NCI-H460 (cell line): ENCODE measurements at places on chromosomes 7 and 10. TPM values are rescaled to one million over a fixed set of nuclear protein-coding genes. Genes with fewer than 3 reads are reported as not detected.

The SPDYE8 gene
- 0.46 and 0.52 TPM in 2 replicates for total RNA-seq

The LRIT1 gene
- not detected in 2 replicates for total RNA-seq

- no peak for DNase-seq
Observed at GRCh38 chr10:20105236-20105635, 289.0 kb downstream of the PLXDC2 start.

DNA sequence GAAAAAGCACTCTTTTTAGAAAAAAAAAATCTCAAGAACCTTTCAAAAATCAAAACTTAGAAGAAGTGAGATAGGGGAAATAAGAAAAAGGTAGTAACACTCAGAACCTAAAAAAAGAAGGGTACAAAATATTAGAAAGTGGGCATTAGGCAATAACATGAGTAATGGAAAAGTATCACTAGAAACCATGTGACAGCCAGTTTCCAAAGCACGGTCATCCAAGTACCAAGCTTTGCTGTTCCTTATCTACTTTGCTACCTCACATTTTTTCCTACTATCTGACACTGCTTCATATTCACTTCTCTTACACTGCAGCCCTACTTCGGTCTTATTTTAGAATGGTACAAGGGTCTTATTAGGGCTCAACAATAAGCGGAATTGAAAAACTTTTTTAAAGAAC, 30.3 kb downstream of the IMMP2L start:
- DNase-seq: no peak

DNA sequence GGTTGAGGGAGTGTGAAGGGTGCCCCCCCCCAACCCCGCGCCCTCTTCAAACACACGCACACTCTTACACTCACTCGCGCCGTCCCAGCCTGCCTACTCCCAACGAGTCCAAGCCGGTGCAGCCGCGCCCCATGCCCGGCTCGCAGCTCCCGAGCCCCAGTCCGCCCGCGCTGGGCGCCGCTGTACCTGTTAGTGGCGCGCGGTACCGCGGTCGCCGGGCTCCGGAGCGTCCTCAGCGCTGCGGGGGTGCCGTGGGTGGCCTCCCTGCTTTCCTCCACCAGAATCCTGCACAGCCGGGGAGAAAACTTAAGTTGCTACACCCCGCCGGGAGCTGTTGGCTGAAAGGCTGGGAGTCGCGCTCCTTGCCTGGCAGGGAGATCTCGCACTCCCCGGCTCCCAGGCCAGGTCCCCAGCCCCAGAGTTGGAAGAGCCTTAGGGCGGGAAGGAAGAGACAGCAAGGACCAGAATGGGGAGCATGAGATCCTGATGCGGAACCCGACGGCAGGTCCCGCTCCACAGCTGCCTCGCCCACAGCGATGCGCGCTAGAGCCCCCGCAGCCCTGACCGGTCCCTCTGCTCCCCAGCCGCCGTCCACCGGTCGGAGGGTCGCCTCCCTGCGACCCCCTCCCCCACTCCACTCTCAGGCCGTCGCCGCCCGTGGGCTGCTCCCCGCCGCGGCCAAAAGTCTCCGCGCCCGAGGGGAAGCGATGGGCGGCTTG, 863 bp downstream of the ST8SIA6 start:
- DNase-seq: no peak
